ENCODE measurements at places on chromosomes 1 and 21.

DNA sequence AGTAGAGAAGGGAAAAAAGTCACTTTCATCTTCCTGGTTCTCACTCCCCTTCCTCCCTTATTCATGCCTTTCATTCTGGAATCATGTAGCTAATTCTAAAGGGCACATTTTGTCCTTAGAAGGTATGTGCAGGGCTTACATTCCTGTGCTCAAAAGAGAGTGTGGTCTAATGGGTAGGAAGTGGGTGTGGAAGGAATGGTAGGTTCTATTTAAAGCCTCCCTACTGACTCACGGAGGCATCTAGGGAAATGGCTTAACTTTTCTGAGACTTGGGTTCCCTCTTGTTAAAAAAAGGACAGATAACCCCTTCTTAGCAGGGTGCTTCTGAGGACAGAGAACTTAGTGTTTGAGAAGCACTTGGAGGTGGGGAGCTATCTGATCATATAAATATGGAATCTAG lies 249.3 kb upstream of the DUSP10 start:
- DNase-seq = no peak

DNA sequence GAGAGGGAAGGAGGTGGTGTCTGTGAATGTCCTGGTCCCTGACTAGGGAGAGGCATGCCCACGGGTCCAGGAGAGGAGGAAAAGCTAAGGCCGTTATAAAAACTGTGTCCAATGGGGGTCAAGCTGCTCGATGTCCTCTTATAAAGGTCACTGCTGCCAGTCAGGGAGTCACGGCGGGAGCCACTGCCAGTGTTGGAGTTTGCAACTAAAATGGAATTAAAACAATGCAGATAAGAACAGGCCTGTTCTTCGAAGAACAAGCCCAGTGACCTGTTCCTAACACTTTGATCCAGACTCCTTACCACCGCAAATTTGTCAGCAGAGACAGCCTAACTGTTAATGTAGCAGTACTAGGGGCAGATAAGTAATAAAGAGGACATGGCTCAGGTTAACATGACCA lies 56.1 kb upstream of the SDC3 start:
- no peak for DNase-seq

DNA sequence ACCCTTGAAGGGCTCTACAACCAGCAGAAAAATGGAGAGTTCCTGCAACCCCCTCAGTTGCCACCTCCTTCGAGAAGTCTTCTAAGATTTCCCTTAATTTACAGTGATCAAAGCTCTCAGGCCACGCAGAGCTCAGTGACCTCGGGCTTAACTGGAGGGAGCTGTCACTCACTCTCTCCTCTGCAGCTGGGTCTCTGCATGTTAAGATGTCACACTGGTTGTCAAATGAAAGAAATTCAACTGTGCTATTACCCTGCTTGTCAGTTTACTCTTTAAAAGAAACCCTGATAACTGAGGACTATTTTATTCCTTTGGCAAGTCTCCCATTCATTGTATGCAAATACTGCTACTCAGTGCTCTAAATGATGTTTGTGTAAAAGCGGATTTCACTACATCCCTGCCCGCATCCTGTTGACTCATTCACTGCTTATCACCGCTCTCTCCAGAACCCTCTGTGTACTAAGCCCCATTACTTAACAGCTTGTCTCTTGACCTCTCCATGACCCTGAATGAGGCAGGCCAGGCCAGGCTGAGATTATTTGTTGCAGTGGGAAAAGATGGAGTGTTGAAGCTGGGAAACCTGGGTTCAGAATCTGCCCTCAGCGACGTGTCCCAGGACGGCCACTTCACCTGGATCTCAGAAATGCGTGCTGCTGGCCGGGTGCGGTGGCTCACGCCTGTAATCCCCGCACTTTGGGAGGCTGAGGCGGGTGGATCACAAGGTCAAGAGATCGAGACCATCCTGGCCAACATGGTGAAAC lies 13.7 kb downstream of the DHRS3 start:
- DNase-seq = peak; percentile 89

- DNase-seq = peak; percentile 87
Measured at GRCh38 chr1:21655748-21656147, 13.4 kb downstream of the RAP1GAP start.

GRCh38 chr1:105793536-105794146 lies 1262.8 kb upstream of the PRMT6 start:
- peak; percentile 25 for DNase-seq

GRCh38 chr1:156480411-156481192 lies 20.0 kb downstream of the MEF2D start:
- DNase-seq = no peak

GRCh38 chr1:203463469-203464062 lies 12.0 kb upstream of the PRELP start:
- DNase-seq = no peak

DNA sequence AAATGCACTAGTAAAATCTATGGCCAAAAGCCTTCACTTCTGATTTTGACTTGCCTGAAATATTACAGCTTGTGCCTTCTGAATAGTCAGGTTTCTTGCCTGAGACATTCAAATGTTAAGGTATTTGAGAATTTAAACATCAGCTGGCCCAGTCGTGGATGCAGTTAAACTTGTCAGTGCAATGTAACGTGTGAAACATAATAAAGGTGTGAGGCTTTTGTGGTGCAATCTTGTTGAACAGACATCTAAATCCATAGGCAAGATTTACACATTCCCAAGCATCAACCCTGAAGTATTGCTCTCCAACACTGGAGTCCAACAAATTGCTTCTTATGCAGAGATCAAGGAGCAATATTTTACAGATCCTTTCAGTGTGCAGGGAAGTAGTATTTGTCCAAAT lies 4.4 kb downstream of the CCN1 start:
- no peak for DNase-seq

GRCh38 chr1:40064797-40065499 lies 24.4 kb downstream of the CAP1 start:
- DNase-seq = no peak

DNA sequence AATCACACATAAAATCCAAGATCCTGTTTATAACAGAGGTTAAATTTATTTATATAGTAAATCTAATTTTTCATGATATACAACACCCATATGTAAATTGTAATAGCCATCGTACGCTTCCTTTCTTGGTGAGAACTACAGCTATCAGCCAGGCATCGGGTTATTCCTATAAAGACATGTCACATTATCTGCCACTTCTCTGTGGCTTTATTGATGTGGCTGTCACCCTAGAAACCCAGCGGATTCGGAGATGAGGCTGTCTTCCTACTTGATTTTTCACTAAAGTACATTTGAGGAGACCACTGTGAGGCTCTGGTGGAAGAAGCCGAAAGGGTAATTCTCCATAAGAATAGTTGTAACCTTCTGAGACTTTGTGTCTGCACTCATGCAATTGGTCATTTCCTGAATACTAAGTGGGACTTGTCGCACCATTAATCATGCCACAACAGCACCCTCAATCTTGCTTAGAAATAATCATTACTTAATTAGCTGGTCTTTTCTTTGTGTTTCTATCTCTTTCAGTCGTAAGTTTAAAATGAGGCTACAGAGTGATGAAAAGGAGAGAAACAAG lies 106.0 kb downstream of the NTNG1 start:
- DNase-seq = no peak

GRCh38 chr1:225474439-225474985 lies 46.7 kb upstream of the LBR start:
- no peak for DNase-seq

DNA sequence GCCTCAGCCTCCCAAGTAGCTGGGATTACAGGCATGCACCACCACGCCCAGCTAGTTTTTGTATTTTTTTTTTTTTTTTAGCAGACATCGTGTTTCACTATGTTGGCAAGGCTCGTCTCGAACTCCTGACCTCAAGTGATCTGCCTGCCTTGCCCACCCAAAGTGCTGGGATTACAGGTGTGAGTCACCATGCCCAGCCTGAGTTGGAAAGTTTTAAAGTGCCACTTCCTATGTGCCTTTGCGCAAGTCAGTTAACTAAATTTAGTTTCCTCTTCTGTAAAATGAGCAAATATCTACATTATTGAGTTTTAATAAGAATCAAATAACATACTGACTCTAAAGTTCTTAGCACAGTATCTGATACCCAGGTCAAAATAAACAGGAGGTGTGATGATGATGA lies 12.4 kb downstream of the SLC19A2 start:
- no peak for DNase-seq

DNA sequence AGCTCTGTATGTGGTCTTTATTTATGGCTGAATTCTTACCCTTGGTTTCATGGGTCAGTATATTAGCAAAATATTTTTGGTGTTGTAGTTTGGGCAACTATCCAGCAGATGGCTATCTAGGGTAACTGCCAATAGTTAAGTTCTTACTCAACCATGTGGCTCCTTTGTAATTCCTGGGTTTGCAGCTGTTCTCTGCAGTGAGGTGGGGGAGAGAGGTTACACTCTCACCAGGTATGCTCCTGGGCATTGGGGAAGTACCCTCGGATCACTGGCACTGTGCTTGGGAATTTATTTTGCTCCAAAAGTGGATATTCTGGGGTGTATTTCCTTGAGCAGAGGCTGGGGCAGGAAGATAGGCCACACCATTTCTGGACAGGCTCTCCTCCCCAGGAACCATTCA lies 436.7 kb upstream of the TMPRSS15 start:
- peak; percentile 7 for DNase-seq

DNA sequence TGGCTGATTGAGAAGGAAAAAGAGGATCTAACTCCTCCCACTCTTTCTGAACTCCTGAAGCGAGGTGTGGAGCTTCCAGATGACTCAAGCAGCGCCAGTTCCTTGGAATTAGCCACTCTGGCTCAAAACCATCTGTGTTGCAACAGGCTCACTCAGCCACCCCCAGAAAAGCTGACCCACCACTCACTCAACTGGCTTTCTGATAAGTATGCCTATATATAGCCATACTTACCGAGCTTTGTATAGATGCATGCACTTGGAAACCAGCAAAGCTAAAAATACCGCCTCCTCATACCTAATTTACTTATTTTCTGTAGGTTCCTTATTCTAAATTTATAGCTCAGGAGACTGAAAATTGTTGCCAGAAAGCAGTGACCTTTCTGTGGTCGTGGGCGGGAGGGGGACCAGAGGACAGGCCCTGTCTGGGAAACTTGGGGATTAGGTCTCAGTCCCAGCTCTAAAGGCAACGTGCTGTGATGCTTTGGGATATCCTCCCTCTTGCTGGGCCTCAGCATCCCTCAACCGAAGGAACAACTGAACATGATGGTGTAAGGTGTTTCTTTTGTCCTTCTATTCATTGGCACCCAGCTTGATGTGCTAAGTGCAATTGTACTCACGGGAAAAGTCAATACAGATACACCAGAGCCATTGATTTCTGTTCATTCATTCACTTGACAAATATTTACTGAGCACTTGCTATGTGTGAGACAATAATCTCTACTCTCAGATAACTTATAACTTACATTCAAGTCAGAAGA lies 65.7 kb downstream of the NENF start:
- no peak for DNase-seq

- no peak for DNase-seq
Measured at GRCh38 chr1:226702318-226702956, 36.6 kb downstream of the ITPKB start.

DNA sequence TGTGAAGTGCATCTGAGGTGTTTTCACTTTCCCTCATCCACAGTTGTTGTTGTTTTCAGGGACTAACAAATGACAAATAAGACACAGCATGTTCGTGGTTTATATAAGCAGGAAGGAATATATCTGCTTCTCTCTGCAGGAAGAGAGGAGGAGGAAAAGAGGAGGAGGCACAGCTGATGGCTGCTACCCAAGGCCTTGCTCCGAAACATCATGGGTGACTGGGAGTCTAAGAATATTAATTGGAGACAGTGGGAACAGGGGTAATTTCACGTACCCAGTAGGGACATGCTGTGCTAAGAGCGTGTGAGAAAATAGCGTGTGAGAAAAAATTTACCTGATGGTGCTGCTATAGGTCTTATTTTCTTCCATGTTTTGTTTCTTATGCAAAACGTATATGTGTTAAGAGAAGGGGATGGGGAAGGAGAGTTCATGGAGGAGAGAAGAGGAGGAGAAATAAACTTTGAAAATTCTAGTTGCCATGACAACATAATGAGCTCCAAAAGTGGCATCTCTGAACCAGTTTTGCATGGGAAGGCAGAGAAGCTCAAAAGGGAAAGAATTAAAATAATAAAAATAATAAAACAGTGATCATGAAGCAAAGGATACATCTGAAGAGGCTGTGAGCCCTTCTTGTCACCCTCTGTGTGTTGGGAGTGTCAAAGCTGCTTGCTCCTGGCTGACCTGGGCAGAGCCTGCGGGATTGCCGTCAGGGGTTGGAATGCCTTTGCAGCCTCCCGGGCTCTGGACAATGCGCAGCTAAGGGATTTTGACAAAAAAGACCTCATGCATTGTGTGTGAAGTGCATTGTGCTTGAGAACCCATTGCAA lies 192.0 kb downstream of the CACNA1E start:
- DNase-seq = no peak

- DNase-seq = no peak
Measured at GRCh38 chr1:238404481-238404880, 513.8 kb upstream of the ZP4 start.

DNA sequence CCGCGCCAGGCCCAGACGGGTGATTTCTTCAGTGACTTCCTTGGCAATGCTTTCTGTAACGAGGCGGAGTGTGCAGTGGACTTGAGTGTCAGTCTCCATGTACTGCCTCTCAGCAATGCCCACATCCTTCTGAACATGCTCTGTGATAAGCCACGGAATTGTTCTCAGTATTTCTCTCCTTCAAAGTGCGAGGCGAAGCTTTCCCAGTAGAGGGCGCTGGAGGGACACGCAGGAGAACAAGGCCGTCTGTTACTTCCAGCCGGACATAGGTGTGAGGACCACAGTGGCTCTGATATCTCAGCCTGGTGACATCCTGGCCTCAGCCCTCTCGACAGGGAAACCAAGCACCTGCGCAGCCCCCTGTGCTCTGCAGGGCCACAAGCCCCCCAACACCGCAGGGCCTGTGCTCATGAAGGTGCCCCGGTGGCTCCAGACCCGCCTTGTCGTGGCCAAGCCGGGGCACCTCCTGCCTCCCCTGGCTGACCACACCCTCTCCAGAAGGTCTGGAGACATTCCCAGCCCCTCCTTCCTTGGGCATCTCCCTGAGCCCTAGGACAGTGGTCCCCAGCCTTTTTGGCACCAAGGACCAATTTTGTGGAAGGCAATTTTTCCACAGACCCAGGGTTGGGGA lies 46.1 kb upstream of the BACE2 start:
- peak; percentile 78 for DNase-seq

- DNase-seq = no peak
Measured at GRCh38 chr1:232524056-232524455, 105.9 kb downstream of the SIPA1L2 start.

DNA sequence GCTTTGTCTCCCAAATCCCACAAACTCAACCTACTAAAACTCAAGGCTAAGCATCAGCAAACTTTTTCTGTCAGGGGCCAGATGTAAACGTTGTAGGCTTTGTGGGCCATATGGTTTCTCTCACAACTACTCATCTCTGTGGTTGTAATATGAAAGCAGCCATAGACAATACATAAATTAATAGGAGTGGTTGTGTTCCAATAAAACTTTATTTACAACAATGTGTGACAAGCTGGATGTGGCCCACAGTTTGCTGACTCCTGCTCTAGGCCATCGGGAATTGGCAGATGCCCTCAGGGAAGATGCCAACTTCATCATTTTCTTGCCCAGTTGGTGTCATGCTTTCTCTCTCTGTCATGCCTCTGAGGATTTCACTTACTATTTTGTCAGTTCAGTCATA lies 17.5 kb upstream of the ERRFI1 start:
- DNase-seq = no peak

GRCh38 chr1:218259339-218259738 lies 25.8 kb upstream of the RRP15 start:
- DNase-seq = no peak
